Keratinocyte (primary cell): ENCODE measurements at places on chromosomes 13 and 19. TPM values are rescaled to one million over a fixed set of nuclear protein-coding genes. Genes with fewer than 3 reads are reported as not detected.

DNA sequence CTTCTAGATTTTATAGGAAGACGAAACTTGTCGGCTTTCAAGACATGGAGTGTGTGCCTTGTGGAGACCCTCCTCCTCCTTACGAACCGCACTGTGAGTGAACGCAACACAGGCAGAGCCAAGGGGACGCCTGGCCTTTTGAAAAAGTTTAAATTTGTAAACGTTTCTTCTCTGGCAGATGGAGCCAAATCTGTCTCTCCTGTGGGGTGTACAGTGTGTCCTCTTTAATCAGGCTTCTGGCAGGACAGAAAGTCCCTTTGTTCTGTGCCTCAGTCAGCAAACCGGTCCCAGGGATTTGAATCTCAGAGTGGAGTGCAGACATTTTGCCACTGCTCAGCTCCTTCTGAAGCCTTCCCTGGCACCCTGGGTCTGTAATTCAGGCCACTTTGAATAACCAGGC, 56.5 kb downstream of the TNFRSF19 start:
- no peak for DNase-seq

DNA sequence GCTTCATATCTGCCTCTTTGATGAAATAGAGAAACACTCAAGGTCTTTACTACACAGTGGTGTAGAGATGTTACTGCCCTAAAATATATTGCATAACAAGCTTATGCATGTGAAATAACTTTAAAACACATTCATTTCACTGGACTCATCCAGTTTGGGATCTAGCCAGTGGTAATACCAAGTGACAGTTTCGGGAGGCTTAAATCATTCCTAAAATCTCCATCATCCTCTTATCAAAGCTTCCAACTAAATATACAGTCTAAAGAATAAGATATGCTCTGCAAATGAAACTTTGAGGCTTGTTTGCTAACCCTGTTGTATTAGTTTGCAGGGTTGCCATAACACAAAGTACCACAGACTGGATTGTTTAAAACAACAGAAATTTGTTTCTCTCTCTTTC, 52.8 kb downstream of the THSD1 start:
- DNase-seq = no peak

GRCh38 chr13:51603716-51604115, 19.5 kb downstream of the WDFY2 start:
- DNase-seq = no peak

- no peak for DNase-seq
Measured at GRCh38 chr13:51003642-51004041, 94.1 kb downstream of the RNASEH2B start.

DNA sequence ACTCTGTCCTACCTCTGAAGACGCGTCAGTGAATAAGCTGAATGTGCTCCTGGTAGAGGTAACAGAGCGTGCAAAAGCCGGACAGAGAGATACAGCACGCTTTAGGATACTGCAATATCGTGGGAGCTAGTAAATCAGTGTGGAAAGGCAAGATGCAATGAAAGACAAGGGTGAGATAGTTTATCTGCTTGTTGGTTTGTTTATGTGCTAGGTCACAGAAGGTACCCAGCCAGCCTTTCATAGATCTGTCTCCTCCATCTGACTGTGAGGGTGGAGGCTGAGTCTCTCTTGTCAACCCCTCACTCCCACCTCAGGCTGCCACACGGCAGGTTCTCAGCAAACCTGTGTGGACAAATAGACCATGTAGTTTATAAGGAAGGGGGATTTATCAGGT, 904 bp upstream of the GIPC1 start:
- DNase-seq = no peak

DNA sequence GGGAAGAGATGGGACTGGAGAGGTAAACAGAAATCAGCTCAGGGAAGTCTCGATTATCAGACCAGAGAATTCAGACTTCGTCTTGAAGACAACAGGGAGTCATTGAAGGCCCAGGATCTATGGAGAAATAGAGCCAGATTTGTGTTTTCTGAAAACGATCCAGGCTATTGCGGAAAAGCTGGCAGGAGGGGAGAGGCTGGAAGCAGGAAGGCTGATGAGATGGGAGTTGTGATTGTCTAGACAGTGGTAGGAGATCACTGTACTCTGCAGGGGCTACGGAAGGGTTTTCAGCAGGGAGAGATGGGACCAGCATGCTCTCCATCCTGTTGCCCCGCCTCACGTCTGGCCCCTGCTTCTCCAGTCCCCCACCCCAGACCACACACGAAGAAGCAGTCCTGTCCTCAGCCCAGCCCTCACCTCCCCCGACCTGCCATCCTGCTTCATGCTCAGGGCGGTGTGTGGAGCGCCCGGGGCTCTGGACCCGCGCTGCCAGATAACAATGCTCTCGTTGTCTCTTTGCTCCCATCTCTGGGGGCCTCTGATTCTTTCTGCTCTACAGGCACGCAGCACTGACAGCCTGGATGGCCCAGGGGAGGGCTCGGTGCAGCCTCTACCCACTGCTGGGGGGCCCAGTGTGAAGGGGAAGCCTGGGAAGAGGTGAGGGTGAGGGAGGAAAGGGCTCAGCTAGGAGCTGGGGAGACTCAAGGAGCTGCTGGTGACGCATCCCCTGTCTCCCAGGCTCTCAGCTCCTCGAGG, 1.9 kb downstream of the ARHGAP33 start:
- no peak for DNase-seq

DNA sequence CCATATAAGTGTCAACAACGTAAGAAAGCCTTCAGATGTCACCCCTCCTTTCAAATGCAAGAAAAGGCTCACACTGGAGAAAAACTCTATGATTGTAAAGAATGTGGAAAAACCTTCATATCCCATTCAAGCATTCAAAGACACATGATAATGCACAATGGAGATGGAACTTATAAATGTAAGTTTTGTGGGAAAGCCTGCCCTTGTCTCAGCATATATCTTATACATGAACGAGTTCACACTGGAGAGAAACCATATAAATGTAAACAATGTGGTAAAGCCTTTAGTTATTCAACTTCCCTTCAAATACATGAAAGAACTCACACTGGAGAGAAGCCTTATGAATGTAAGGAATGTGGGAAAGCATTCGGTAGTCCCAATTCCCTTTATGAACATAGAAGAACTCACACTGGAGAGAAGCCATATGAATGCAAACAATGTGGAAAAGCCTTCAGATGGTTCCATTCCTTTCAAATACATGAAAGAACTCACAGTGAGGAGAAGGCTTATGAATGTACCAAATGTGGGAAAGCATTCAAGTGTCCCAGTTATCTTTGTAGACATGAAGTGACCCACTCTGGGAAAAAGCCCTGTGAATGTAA, 11.1 kb downstream of the ZNF844 start:
- no peak for DNase-seq

- DNase-seq = no peak
Measured at GRCh38 chr19:45591004-45591637, 6.5 kb upstream of the OPA3 start.

DNA sequence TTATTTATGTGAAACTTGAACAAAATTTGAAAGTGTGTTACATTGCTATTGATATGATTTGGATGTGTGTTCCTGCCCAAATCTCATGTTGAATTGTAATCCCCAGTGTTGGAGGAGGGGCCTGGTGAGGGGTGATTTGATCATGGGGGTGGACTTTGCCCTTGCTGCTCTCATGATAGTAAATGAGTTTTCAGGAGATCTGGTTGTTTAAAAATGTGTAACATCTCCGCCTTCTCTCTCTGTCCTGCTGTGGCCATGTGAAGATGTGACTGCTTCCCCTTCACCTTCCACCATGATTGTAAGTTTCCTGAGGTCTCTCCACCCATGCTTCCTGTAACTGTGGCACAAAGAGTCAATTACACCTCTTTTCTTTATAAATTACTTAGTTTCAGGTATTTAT, 1731.0 kb downstream of the SLITRK5 start:
- DNase-seq = no peak

DNA sequence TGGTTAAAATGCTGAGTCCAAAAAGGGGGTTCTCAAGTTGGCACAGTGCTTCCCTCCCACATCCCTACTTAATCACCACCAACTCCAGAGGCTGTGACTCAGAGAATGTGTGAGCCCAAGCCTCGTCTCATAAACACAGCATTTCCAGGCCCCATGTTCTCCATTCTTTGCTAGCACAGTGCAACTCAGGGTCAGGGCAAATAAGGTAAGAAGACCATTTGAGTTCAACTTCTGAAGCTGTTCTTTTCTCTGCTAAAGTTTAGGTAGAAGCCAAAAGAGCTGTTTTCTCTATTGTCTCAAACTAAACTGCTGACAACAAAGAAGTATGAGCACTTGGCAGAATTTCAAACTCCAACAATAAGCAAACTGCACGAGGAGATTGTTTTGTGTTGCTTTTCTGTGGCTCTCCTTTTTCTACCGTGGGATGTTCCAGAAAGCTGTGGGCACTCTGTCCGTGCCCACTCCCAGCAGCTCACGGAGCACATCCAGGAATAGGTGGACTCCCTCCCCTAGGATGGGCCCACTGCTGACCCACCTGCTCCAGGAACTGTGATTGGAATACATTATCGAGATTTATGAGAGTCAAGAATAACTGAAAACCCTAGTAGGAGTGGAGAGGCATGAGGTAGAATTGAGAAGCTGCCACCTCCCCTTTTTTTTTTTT, 494.3 kb downstream of the COG6 start:
- no peak for DNase-seq

DNA sequence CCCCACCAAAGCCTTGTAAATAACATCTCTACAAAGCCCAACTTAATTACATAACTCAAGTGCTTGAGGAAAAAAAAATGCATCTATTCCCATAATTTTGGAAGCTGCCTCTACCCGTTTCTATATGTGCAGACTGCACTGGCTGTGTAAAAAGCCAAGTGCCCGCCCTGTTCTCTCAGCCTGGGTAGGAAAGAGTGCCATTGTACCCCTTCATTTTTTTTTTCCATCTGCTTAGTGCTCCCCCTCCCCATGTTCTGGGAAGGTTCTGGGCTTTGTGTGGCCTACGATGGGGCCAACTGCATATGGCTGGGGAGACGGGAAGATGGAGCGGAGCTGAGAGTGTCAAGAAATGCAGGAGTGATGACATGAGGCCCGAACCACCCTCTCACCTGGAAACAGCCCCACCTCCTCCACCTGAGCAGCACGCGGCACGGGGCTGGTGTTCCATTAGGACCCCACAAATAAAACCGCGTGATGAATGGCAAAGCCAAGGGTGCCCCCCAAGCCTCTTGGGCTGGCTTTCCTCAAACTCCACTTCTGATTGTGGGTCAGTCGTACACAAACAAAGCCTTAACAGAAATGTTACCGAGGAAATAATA, 42.1 kb downstream of the TSHZ3 start:
- DNase-seq = no peak

GRCh38 chr13:43088093-43088511, 64.7 kb downstream of the DNAJC15 start:
- DNase-seq = no peak

- no peak for DNase-seq
Measured at GRCh38 chr19:55116232-55116858, 1.1 kb downstream of the PPP1R12C start.

CEACAM7 gene
- not detected in 3 replicates for polyA plus RNA-seq

CEACAM3 gene
- polyA plus RNA-seq = not detected in 3 replicates

GSK3A gene
- 36.9 to 53.3 TPM (median 42.5 TPM) in 3 replicates for polyA plus RNA-seq

ZNF382 gene
- polyA plus RNA-seq = 0.28 to 0.64 TPM (median 0.57 TPM) in 3 replicates

MUC16 gene
- polyA plus RNA-seq = 0.02 to 0.04 TPM (median 0.03 TPM) in 3 replicates

CNN1 gene
- 0.16 TPM in 1 of 3 replicates, not detected in the others for polyA plus RNA-seq

GAPDHS gene
- polyA plus RNA-seq = 0.08 TPM in 1 of 3 replicates, not detected in the others

DOHH gene
- 4.2 to 7.4 TPM (median 6.2 TPM) in 3 replicates for polyA plus RNA-seq

KLK4 gene
- not detected in 3 replicates for polyA plus RNA-seq

ANKRD10 gene
- polyA plus RNA-seq = 27.8 to 58.1 TPM (median 34.5 TPM) in 3 replicates

SHISA2 gene
- 0.06 to 0.39 TPM (median 0.18 TPM) in 3 replicates for polyA plus RNA-seq

TICAM1 gene
- 2.1 to 2.5 TPM (median 2.2 TPM) in 3 replicates for polyA plus RNA-seq
